Articular chondrocyte of knee joint (primary cell): ENCODE measurements at places on chromosomes 6 and 20. TPM values are rescaled to one million over a fixed set of nuclear protein-coding genes. Genes with fewer than 3 reads are reported as not detected.

Gene MCCD1
- total RNA-seq: not detected in 2 replicates

Gene EMILIN3
- not detected in 2 replicates for total RNA-seq

Gene LINC00237
- total RNA-seq: not detected in 2 replicates

Gene CASS4
- 0.11 TPM in 1 of 2 replicates, not detected in the other for total RNA-seq

Gene VSX1
- not detected in 2 replicates for total RNA-seq

Gene EPPIN
- not detected in 2 replicates for total RNA-seq

Gene METTL24
- 0.39 and 0.97 TPM in 2 replicates for total RNA-seq

Gene IL17F
- total RNA-seq: not detected in 2 replicates

Gene SLC16A10
- total RNA-seq: 0.22 and 1.4 TPM in 2 replicates

Gene SIRPB2
- total RNA-seq: not detected in 2 replicates

Gene MAN1A1
- total RNA-seq: 131 and 141 TPM in 2 replicates

Gene SPEF1
- 0.22 TPM in 1 of 2 replicates, not detected in the other for total RNA-seq

Gene FOXC1
- total RNA-seq: 78.9 and 88.4 TPM in 2 replicates

Gene TMC2
- total RNA-seq: not detected in 2 replicates

Gene OR2H2
- total RNA-seq: not detected in 2 replicates

Gene MRAP2
- total RNA-seq: 27.2 and 36.6 TPM in 2 replicates

Gene ANKRD60
- not detected in 2 replicates for total RNA-seq

Gene PBOV1
- not detected in 2 replicates for total RNA-seq
